ENCODE measurements at places on chromosomes 16 and 17.
A peak's percentile ranks its signal among the peaks of the same experiment; 100 is the strongest.

DNA sequence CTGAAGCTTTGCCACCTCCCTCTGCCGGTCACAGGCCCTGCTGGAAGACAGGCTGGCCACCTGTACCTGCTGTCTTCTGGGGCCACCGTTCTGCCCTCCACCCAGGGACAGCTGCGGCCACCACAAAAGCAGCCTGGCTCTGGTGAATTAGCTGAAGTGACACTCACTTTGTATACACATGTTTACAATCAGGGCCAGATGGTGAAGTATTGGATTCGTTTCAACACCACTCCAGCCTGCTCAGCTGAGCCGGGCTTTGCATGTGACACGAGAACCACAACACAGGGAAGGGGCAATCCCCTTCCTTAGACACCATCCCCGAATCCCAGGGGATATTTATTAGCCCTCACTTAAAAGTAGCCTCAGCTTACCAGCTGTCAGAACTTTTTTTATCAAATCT, 191.5 kb upstream of the RPL38 start:
- DNase-seq, result no peak

DNA sequence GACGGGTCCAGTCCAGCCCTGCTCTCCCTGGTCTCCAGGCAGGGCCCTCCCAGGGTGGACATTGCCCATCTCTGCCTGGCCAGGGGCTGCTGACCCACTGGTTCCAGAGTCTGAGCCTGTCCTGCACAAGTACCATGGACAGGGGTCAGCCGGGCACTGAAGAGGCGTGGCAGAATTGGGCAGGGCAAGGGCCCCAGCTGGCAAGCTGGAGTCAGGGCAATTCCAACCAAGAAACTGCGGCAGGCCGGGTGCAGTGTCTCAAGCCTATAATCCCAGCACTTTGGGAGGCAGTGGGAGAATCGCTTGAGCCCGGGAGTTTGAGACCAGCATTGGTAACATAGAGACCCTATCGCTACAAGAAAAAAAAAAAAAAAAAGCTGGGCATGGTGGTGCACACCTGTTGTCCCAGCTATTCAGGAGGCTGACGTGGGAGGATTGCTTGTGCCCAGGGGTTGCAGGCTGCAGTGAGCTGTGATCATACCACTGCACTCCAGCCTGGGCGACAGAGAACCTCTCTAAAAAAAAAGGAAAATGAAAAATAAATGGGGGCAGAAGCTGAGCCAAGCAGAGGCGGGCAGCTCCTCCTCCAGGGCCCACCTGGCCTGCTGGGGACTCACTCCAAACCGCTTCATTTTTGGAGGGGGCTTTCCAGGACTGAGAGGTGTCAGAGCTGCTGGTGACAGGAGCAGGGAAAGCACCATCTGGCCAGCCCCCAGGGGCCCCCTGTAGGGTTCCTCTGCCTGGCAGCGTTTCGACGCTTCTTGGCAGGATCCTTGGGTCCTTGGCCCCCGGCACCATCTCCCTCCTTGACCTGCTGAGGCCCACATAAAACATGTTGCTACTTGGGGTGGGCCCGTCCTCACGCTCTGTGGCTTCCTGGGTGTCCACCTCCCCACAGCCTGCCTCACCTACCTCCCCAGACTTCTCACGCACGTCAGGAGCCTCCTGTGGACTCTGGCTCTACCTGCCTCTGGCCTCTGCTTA, 2.9 kb upstream of the MAFG start:
- DNase-seq, result no peak

DNA sequence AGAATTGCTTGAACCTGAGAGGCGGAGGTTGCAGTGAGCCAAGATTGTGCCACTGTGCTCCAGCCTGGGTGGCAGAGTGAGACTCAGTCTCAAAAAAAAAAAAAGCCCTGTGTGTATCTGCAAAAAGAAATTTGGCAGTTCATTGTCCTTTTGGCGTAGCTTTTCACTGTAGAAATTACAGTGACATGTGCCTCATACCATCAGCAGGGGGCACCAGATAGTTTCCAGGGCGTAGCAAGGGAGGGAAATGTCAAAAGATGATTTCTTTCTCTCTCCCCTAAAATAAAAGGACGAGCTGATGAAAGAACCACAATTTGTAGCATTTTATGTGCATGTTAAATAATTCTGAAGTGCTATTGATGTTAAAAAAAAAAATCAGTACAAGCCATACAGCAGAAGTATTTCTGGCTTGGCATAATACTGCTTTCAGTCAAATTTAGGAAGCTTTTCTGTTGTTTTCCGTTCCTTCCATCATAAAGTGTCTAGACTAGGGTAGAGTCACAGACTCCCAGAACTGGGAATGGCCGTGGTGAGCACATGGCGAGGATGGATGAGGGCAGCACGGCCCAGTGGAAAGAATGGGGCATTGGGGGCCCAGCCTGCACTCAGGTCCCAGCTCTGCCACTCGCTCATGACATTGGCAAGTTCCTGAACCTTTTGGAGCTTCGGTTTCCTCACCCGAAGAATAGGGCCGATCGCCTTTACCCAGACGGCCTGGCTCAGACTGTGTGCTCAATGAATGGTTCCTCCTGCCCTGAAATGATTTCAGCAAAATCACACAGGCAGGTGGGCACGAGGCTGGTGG, 59.8 kb upstream of the RPH3AL start:
- peak; percentile 70 for DNase-seq

DNA sequence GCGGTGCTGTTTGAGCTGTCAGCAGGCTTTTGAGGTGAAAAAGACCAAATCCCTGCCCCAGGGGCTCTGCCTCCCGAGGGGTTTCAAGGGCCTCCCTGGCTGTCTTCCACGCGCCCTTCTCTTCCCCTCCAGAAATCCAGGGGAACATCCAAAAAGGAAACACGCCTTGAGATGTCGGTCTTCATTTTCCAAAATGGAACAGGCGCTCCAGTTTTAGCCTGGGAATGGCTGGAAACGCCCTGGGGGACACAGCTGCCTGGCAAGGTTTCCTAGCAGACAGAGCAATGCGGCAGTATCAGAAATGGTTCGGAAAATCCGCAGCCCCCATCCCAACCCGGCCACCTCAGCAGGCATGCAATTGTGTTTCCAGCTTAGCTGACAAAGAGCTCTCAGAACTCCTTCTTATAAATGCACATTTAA, 16.6 kb upstream of the LITAF start:
- no peak for DNase-seq

Measured in A549 (cell line).